GM23248 (cell line): ENCODE measurements at places on chromosomes 5 and 9.
A peak's percentile ranks its signal among the peaks of the same experiment; 100 is the strongest.

- DNase-seq = peak; percentile 20
These were observed 670.5 kb upstream of the RGMB start for GRCh38 chr5:98102936-98103335.

DNA sequence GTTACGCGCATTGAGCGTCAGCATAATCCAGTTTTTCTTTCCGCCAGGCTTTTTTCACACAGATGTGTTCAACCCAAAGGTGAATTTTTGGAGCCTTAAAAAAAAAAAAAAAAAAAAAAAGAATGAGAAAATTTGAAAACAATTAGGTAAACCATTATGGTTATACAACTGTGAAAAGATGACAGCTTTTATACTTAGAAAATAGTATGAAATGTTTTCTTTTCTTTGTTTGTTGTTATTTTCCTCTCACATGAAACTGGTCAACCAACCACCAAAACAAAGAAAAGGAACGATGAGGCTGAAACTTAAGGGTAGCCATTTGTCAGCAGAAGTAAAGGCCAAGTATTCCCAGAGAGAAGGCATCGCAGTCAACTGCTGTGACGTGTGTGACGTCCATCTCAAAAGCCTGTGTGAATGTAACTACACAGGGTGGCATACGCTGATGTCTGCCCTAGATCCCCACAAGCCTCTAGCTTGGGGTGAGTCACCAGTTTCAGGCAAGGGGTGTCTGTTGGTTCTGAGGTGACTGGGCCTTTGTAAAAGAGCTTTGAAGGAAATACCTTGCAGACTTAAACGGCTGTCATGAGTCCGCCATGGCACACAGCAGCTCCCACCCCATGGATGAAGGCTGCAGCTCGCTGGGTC lies 182.9 kb downstream of the AOPEP start:
- DNase-seq = no peak

DNA sequence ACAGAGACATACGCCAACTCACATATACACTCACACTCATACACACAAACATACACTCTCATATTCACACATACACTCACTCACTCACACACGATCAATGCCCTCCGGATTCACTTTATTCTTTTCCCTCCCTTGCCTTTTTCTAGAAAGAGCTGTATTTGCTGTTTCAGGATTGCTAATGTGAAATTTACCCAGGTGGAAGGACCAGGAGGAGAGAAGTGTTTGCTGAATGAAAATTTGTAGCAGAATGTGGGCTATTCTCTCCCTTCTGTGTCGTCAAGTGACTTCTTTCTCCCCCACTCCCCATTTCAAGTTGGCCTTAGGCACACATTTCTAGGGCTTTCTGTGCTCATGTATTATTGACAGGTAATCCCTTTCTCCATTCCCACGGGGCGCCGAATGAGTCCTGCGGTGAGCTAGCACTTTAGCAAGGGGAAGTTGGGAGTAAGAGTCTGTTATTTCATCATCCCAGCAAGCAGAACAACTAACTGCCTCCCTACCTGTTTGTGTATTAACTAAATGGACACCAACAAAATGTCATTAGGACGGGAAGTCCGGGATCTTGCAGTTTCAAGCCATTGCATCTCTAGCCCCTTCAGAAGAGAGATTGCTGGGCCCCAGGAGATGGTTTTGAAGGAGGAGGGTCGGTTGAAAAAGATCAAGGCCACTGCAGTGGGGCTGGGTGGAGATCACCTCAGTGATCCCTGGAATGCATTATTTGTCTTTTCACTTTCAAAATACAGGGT lies 97.1 kb upstream of the TAF11L2 start:
- DNase-seq = no peak

DNA sequence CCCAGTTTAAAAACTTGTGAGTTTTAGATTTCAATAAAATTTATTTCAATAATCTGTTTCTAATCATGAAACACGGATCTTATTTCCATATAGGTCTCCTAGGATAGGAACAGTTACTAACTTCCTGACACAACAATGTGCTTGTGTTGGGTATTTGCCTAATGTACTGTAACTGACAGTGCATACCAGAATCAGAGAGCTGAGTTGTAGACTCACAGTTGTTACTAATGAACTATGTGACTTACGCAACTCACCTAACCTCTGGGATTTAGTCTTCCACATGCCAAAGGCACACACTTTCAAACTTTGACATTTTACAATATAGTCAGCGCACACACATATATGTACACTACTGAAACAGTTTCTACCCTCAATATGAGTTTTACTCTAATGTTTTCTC lies 77.7 kb downstream of the HOMER1 start:
- DNase-seq = peak; percentile 77

DNA sequence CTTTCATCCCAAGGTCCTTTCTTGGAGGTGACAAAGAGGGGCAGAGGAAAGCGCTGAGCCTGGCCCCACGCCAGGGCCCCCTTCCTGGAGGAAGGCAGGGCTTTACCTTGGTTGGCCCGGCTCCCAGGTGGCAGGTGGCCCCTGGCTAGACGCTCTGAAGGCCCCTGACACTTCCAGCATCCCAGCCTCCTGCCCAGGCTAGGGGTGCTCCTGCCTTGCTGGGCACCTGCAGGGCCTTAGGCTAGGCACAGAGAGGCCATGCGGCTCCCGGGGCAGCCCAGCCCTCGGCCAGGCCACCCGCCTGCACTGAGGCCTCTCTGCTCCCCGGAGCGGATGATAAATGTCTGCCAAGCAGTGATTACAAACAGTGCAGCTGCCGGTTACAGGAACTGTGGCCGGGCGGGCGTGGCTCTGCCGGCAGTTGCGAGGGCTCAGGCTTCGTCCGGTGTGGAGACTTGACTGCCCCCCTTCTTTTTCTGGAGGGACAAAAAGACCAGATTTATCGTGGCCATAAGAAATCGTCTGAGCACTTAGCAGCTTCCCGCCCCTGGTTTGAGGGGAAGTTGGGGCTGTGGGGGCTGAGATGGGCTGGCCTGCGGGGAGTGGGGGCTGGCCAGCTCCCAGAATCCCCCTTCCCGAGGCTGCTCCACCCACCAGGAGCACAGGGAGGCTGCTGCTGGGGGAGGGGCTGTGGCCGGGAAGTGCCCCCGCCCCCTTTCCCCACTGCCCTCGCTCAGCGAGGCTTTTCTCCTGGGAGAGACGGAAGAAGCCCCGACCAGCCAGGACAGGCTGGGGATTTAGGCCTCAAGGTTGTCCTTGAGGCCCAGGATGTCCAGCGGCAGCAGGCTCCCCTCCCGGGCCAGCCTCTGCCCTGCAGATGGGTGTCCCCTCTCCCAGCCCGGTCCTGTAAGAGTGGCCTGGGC lies 31.6 kb upstream of the UBAC1 start:
- DNase-seq = peak; percentile 87

DNA sequence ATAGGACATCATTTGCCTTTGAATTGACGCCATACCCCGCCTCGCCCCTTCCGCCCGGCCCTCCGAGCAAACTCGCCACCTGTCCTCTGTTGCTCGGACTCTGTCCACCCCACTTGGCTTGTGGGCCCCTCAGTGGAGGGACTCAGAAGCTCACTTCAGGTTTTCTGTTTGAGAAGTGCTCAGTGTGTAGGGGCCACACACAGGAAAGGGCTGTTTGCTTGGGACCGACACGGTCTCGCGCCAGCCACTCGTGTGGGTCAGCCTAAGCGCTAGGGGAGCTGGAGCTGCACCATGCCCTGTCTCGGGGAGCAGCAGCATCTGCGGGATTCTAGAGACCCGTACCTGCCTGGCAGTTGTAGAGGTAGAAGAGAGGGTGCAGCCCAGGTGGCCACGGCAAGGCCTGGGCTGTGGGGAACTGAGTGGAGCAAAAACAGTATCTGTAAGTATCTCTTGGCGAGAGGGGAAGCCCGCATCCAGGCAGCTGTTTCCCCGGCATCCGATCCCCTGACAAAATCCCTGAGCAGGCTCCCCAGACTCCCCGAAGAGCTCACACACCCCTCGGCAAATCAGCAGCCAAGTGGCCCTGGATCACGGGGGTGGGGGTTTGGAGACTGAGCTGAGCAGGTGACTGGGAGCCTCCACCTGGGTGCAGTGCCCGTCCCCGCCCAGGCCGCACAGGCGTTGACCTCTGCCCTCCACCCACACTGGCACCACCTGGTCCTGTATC lies 52.2 kb downstream of the COL5A1 start:
- DNase-seq = no peak

GRCh38 chr5:3509290-3509689 lies 86.3 kb upstream of the IRX1 start:
- peak; percentile 3 for DNase-seq

- DNase-seq = no peak
These were observed 36.7 kb downstream of the ZNF618 start for GRCh38 chr9:113912816-113913215.

DNA sequence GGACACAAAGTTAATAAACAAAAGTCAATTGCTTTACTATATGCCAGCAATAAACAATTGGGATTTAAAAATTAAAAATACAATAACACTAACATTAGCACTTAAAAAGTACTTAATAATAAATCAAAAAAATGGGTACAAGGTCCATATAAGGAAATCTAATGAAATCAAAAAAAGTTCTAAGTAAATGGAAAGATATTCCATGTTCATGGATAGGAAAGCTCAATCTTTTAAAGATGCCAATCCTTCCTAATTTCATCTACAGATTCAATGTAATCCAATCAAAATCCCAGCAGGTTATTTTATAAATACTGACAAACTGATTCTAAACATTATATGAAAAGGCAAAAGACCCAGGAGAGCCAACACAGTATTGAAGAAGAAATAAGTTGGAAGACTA lies 41.9 kb downstream of the BTNL9 start:
- DNase-seq = no peak

- no peak for DNase-seq
These were observed 10.6 kb downstream of the ERP44 start for GRCh38 chr9:100088202-100088601.

DNA sequence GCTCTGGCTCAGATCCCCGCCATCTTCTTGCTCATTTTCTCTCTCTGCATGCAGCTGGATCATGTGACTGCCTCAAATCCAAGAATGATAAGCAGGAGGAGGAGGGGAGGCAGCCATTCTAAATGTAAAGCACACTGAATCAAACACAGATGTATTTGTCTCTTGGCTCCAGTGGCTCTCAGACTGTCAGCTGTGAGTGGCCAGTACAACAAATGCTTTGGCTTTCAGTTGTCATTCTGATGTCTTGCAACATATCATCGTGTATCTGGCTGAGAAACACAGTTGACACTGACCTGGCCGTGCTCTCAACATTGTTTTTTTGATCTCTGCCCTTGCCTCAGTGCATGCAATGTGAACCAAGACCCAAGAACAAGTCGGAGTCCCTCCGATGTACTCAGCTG lies 233.1 kb downstream of the ADAMTSL1 start:
- DNase-seq = peak; percentile 53

DNA sequence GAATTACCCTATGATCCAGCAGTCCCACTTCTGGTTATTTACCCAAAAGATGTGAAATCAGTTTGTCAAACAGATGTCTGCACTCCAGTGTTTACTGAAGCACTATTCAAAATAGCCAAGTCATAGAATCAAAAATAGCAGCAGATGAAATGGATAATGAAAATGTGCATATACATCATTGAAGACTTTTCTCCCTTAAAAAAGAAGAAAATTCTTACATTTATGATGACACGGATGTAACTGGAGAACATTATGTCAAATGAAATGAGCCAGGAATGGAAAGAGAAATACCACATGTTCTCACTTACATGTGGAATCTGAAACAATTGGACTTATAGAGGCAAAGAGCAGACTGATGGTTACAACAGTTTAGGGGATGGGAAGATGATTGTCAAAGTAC lies 21.5 kb upstream of the PLEKHG4B start:
- DNase-seq = no peak

DNA sequence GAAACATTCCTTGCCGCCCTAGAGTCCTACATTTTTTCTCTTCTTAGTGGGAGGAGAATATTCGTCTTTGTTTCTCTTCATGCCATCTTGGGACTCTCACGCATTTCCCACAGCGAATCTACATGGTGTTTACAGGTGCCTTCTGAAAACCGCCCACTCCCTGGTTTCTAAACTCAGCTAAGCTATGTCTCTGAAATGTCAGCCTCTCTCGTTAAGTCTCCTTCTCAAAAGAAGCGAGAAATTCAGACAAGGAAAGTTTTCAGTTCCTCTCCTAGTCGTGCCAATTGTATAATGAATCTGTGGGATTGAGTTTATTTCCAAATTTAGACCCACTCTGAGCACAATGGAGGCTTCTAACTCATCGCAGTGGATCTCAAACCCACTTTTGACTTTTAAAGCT lies 186.8 kb upstream of the NFIB start:
- no peak for DNase-seq

DNA sequence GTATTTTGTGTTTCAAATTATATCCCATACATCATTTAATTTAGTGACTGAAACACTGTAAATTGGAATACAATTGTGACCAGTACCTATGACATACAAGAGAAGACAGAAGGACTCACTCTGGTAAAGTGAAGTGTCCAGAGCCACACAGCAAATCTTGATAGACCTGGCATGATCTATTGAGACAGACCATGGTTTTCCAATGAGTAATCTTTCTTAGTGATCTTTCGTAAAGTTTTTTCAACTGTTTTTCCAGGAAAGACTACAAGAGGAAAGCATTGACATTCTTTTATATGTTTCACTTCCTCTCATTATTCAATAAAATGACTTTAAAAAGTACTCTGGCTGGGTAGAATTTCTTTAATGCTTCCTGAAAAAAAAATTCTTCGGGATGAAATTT lies 43.3 kb upstream of the ALDH1A1 start:
- peak; percentile 57 for DNase-seq

DNA sequence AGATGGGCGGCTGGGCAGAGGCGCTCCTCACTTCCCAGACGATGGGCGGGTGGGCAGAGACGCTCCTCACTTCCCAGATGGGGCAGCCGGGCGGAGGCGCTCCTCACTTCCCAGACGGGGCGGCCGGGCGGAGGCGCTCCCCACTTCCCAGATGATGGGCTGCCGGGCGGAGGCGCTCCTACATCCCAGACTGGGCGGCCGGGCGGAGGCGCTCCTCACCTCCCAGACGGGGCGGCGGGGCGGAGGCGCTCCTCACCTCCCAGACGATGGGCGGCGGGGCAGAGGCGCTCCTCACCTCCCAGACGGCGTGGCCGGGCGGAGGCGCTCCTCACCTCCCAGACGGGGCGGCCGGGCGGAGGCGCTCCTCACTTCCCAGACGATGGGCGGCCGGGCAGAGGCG lies 140.2 kb downstream of the WDR70 start:
- no peak for DNase-seq

GRCh38 chr5:33639474-33639873 lies 198.7 kb downstream of the TARS1 start:
- DNase-seq = no peak

DNA sequence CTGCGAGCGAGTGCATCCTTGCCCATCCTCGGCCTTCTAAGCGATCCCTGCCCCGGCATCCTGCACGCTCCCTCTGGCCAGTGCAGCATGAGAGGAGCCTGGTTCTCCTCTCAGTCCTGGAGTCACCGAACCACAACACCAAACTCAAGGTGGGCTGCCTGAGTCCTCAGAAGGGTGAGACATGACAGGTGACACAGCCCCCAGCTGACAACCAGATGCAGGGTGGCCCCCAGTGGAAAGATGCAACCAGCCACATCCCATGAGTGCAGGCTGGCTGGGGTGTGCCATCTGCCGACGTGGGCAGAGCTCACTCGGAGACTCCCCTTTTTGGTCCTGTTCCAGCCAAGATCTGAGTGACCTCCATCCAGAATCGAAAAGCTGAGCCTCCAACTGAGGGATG lies 58.4 kb downstream of the COL23A1 start:
- DNase-seq = no peak

GRCh38 chr9:131400627-131401026 lies 6.7 kb downstream of the PRRC2B start:
- no peak for DNase-seq

GRCh38 chr5:31767335-31768031 lies 128.6 kb downstream of the PDZD2 start:
- no peak for DNase-seq

- peak; percentile 51 for DNase-seq
These were observed 61.2 kb upstream of the JAK2 start for GRCh38 chr9:4923580-4924544.

- DNase-seq = peak; percentile 41
These were observed 27.8 kb upstream of the TNFSF8 start for GRCh38 chr9:114958021-114958843.
